ENCODE measurements at places on chromosomes 13 and 19.

GRCh38 chr19:37977391-37977790 lies 70.4 kb downstream of the SIPA1L3 start:
- DNase-seq, result no peak

DNA sequence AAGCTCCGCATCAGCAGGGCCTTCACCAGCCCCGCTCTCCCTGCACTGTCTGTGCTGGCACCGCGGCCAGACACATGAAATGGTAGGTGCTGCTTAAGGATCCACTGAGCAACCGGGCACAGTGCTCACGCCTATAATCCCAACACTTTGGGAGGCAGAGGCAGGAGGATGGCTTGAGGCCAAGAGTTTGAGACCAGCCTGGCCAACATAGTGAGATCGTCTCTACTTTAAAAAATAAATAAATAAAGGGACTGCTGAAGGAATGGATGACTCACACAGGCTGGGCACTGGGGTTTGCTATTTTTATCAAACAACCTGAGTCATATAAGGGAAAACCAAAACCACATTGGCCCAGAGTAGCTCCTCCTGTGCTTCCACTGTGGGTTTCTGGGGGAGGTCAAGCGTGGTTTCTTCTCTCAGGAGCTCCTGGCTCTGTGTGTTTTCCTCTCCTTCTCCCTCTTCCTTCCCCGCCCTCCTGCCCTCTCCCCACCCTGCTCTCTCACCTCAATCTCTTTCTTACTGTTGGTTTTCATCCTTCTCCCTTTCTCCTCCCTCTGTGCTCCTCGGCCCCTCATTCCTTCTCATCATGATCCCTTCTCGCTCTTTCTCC lies 21.3 kb downstream of the VRK3 start:
- DNase-seq, result no peak

GRCh38 chr13:101242720-101243119 lies 173.6 kb downstream of the NALCN start:
- DNase-seq, result no peak

DNA sequence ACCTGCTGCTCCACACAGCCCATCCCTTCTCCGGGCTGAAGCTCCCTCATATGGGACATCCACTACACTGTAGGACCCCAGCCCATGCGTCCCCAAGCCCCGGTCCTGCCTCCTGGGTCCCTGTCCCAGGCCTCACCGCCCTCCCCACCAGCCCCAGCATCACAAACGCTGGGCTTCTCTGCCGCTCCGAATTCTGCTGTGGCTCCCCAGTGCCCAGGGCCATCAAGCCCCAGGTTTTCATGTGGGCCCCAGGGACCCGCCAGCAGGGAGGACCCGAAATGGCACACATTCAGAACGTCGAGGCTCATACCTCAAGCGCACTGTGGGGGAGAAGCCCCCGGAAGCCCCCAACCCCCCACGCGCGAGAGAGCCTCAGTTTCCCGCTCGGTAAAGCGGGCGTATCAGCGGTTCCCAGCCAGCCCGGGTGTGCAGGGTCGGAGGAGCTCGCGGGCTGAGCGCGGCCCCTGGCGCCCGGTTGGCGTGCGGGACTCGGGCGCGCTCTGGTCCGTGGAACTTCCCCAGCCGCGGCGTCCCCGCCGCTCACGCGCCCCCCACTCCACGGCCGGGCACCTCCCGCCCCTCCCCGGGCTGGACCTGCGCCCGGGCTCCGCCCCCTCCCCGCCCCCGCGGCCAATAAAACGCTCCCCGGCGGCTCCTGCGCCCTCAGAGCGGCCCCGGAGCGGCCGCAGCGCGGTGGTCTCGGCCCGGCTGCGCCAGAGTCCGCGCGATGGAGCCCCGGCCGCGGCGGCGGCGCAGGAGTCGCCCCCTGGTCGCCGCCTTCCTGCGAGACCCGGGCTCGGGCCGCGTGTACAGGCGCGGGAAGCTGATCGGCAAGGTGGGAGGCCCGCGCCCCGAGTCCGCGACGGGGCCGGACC lies at the start of gene PLK5:
PLK5 (plus strand) TSS at position 666 of the 875 bp plus-strand sequence. CDS start 2,920 bp downstream, outside the sequence.
- no peak for DNase-seq

- DNase-seq, result no peak
These were observed 8.6 kb downstream of the NPAS1 start for GRCh38 chr19:47028195-47028601.
